Activated CD8-positive, alpha-beta T cell treated with anti-CD3 and anti-CD28 coated beads for 36 hours (primary cell): ENCODE measurements at places on chromosomes 12 and 14.

- H3K27ac ChIP-seq: no peak overlapping the region
- no peaks in the 10 kb centered on the region for H3K4me1 ChIP-seq
Measured at GRCh38 chr14:85883101-85883500, 353.2 kb downstream of the FLRT2 start.

DNA sequence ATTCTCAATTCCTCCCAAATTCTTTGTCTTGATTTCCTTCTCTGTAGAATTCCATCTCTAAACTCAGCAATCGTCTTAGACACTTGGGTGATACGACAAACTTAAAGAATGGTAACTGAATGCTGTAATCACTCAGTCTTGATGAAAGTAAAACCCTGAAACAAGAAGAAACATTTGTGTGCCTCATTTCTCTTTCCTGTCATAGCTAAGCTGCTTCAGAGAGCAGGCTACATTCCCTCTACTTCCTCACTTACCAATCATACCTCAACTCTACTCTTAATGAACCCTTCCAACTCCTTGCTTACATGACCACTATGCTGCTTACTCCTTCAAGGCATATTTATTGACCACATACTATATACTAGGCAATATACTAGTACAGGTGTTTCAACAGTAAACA, 8.3 kb downstream of the MAP4K5 start:
- H3K27me3 ChIP-seq: no peaks in the 10 kb centered on the region
- no peak overlapping the region for H3K4me3 ChIP-seq
- DNase-seq: no peak
- peaks cover 14% of the 10 kb centered on the region for H3K36me3 ChIP-seq
- H3K27ac ChIP-seq: peak overlapping the region; percentile 55

DNA sequence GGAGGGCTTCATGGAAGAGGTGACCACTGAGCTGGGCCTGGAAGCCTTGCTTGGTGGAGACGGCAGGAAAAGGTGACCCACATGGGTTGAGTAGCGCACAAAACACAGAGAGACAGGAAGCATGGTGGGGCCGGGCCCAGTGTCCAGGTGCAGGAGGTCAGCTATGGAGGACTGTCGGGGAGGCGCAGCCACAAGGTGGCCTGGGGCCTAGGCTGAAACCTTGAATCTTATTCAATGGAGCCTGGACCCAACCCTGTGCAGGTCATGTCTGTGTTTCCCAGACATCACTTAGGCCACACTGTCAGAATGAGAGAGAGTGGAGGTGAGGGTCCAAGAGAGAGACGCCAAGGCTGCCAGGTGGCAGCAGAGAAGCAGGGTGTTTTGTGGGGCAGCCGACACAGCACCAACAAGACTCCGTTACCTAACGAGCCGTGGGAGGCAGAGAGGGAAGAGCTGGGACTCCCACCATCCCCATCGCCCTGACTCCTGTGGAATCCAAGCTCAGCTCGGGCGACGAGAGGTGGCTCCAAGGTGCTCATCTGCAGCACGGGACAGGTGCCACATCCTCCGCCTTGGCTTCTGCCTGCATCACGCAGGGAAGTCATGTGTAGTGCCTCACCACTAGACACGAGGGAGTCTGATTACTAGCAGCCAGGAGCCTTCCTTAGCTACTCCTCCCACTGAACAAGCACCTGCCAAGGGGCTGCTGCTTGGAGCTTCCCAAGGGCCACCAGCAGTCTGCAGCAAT, 38.7 kb downstream of the DEGS2 start:
- peaks cover 49% of the 10 kb centered on the region for H3K36me3 ChIP-seq
- H3K27ac ChIP-seq: peak overlapping the region; percentile 66
- no peak overlapping the region for H3K4me3 ChIP-seq
- no peaks in the 10 kb centered on the region for H3K27me3 ChIP-seq
- H3K4me1 ChIP-seq: peaks cover 30% of the 10 kb centered on the region

- H3K4me3 ChIP-seq: no peak overlapping the region
- DNase-seq: no peak
- peaks cover 24% of the 10 kb centered on the region for H3K27me3 ChIP-seq
Measured at GRCh38 chr14:99654235-99654985, 9.5 kb downstream of the HHIPL1 start.

DNA sequence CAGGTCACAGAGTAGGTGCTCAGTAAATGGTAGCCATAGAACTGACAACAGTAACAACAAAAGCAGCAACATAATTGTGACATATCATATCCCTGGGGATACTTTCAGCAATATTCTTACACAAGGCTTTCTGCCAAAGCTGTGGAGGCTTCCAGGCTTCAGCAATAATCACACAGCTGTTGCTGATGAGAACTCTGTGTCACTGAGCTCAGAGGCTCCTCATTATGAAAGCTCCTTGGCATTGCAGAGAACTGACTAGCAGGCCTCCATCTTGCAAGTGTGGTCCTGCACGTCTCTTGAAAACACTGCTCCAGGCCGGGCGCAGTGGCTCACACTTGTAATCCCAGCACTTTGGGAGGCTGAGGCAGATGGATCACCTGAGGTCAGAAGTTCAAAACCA, 97.3 kb upstream of the BTG1 start:
- H3K27me3 ChIP-seq: no peaks in the 10 kb centered on the region
- no peak for DNase-seq
- no peak overlapping the region for H3K27ac ChIP-seq

- H3K4me1 ChIP-seq: peaks cover 84% of the 10 kb centered on the region
- H3K4me3 ChIP-seq: no peak overlapping the region
- H3K27me3 ChIP-seq: no peaks in the 10 kb centered on the region
- H3K27ac ChIP-seq: no peak overlapping the region
- H3K36me3 ChIP-seq: peaks cover 26% of the 10 kb centered on the region
- DNase-seq: peak; percentile 51
Measured at GRCh38 chr14:68784226-68784910, 8.5 kb downstream of the ZFP36L1 start.

- no peaks in the 10 kb centered on the region for H3K36me3 ChIP-seq
- no peaks in the 10 kb centered on the region for H3K27me3 ChIP-seq
- DNase-seq: no peak
- no peak overlapping the region for H3K27ac ChIP-seq
- no peak overlapping the region for H3K4me3 ChIP-seq
- no peaks in the 10 kb centered on the region for H3K4me1 ChIP-seq
Measured at GRCh38 chr12:84218406-84218805, 694.2 kb downstream of the SLC6A15 start.
